ENCODE measurements at places on chromosomes 2 and 18.

- DNase-seq = no peak
Observed at GRCh38 chr2:174681099-174682006, 82.9 kb downstream of the CHRNA1 start.

DNA sequence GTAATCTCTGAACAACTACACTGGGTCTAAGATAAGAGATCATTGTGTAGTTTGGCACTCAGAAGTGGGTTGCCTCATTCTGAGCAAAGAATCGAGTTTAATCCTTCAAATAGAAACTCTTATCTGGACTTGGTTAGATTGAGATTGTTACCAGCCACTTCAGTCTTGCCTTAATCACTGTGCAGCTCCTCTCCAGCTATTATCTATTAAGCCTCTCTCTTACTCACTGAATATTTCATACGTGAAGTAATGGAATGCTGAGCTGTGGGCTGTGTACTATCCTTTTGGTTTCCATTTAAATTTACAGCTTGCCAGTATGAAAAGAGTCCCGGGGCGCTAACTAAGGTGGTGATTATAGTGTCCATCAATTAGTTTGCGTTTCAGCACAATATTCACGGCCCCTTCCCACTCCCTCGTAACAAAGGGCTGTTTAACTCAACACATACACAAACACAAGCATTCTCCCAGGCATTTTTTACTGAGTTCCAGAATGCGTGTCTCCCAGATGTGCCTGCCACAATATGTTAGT, 65.7 kb upstream of the NCKAP5 start:
- no peak for DNase-seq

GRCh38 chr2:232038881-232039485, 77.5 kb downstream of the DIS3L2 start:
- DNase-seq = no peak

- no peak for DNase-seq
Observed at GRCh38 chr2:232592772-232593395, 40.5 kb upstream of the EFHD1 start.

DNA sequence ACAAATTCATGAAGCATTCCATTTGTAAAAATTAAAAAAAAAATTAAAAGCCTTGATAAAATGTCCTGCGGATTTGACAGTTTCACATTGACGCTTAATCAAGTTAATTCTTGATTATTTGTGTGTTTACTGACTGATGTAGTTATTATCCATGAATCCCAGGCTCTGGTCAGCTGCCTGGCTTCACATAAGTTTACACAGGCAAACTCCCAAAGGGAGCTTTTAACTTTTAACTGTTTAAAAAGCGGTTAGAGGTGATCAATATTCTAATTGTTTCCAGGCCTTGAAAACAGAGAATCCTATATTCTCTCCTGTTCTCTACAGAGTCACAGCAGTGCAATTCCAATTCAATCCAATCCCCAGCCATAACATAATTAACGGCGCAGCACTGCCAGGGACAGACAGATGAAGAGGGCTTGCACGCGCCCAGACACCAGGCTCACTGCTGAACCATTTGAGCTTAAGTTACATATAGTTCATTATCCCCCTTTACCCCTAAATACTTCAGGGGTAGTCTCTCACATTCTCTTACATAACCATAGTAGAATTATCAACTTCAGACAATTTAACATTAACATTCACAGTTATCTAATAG, 47.5 kb downstream of the ATP8B1 start:
- no peak for DNase-seq

GRCh38 chr2:150129921-150130575, 357.4 kb downstream of the RND3 start:
- DNase-seq = no peak

GRCh38 chr2:189570570-189571031, 10.0 kb downstream of the SLC40A1 start:
- no peak for DNase-seq

DNA sequence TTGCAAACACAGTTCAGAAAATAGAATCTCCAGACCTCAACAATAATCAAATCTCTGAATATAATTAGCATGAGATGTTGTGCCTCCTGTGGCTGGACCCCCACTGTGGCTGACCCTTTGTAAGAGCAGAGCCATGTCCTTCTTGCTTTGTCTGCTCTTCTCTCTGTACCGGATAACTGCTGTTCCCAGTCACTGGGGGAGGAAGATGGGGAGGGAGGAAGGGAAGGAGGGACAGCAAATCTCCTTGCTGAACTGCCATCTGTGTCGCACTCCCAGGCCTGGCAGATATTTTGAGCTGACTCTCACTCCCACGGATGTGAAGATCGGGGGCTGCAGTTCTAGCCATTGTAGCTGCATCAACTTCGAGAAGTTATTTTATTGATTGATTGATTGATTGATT, 319.0 kb upstream of the CXCR4 start:
- DNase-seq = no peak

GRCh38 chr2:225668606-225669266, 269.2 kb downstream of the NYAP2 start:
- no peak for DNase-seq

- no peak for DNase-seq
Observed at GRCh38 chr18:40250236-40250635, 1704.8 kb upstream of the PIK3C3 start.

GRCh38 chr18:9434122-9434701, 41.1 kb upstream of the RALBP1 start:
- no peak for DNase-seq

DNA sequence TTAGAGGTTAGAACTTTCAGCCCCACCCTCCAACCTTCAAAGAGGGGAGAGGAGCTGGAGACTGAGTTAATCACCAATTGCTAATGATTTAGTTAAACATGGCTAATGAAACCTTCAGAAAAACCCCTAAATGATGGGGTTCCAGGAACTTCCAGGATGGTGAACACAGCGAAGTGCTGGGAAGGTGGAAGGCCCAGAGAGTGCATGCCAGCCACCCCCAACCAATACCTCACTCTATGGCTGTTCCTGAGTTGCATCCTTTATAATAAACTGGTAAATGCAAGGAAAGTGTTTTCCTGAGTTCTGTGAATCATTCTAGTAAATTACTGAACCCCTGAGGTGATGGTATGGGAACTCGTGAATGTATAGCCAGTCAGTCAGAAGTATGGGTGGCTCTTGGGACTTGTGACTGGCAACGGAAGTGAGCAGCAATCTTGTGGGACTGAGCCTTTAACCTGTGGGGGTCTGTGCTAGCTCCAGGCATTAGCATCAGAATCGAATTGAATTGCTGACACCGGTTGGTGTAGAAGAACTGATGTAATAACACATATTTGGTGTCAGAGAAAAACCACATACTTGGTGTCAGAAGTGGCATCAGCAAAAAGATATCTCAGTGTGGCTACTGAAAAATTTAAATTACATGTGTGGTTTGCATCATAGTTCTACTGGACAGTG, 37.4 kb downstream of the NPHP1 start:
- no peak for DNase-seq

GRCh38 chr2:151239624-151240023, 22.0 kb downstream of the RBM43 start:
- DNase-seq = no peak

GRCh38 chr2:196404276-196404675, 232.9 kb upstream of the STK17B start:
- DNase-seq = no peak

Data from activated CD8-positive, alpha-beta memory T cell treated with anti-CD3 and anti-CD28 coated beads for 1 hour (primary cell).